Neural crest cell (in vitro differentiated cells): ENCODE measurements at places on chromosomes 7 and 10.

- DNase-seq = no peak
These were observed 237.2 kb downstream of the GLI3 start for GRCh38 chr7:41999736-42000283.

- no peak for DNase-seq
These were observed 88.7 kb downstream of the PIP4K2A start for GRCh38 chr10:22625516-22626290.

GRCh38 chr10:62075912-62076311, 174.4 kb downstream of the ARID5B start:
- DNase-seq = no peak

DNA sequence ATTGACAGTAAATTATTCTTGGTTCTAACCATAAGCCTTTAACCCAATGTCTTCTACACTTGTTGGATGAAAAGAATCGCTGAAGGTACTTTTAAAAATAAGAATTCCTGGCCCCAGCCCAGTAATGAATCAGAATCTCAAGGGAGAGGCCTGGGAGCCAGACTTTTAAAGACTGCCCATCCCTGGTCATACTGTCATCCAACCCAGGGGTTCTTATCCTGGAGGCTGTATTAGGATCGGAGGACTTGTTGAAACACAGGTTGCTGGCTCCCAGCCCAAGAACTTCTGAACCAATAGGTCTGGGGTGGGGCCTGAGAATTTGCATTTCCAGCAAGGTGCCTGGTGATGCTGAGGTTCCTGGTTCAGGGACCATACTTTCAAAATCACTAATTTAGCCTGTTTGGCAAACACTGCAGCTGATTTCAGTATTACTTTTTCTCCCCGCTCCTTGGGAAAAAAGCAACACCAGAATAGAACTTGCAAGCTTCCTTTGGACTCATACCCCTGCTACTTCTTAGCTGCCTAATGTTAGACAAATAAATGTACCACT, 79.5 kb upstream of the FAM133B start:
- no peak for DNase-seq
